ENCODE measurements at places on chromosomes 2 and 18.

GRCh38 chr18:34834897-34835296, 124.8 kb downstream of the DTNA start:
- DNase-seq, result no peak

GRCh38 chr2:237297421-237298150, 116.4 kb downstream of the COL6A3 start:
- DNase-seq, result no peak

GRCh38 chr2:29129586-29130281, 14.5 kb downstream of the CLIP4 start:
- no peak for DNase-seq

DNA sequence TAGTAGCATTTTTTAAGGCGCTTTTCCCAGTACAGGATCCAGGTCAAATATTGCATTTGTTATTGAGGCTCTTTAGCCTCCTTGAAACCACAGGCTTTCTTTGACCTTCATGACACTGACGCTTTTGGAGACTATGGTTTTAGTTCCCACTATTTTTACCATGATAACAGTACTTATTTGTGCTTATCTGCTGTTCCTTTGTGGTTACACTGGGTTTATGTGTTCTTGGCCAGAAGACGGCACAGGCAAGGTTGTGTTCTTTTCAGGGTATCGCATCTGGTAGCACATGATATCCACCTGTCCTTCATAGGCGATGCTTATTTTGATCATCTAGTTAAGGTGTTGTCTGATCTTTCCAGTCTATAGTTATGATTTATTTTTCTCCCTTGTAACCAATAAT, 16.8 kb upstream of the MBOAT2 start:
- DNase-seq, result no peak

DNA sequence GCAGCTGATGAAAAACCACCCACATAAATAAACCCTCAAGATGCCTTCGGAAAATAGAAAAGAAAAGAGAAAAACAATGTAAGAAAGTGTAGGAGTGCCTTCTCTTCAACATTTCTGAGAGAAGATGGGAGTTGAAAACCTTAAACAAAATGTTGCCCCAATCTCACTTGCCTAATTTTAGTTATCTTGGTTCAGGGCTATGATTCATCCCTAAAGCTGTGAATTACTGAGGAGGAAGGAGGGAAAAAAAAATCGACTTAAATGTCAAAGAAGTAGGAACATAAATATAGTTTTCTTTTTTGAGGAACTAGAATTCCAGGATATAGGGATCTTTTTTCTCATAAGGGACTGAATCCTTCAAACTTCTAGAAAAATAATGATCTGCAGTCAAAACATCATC, 360.3 kb downstream of the TGIF1 start:
- DNase-seq, result no peak

DNA sequence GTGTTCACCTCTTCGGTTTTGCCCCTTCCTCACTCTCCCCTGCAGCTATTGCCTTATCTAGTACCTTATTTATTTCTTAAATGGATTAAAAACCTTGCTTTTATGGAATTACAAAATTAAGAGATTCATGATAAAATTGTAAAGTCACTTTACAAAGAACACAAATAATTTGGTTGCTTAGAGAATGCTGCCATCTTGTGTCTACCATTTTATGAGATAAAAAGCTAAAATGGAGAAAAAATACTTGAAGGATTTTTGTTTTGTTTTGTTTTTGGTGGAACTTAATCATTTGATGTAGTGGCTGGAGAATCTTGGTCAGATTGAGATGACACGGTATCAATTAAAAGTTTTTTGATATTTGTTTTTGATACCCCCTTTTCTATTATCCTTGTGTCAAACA, 69.6 kb downstream of the R3HDM1 start:
- no peak for DNase-seq

- DNase-seq, result no peak
These were observed 133.4 kb upstream of the ITGA6 start for GRCh38 chr2:172293952-172294351.

DNA sequence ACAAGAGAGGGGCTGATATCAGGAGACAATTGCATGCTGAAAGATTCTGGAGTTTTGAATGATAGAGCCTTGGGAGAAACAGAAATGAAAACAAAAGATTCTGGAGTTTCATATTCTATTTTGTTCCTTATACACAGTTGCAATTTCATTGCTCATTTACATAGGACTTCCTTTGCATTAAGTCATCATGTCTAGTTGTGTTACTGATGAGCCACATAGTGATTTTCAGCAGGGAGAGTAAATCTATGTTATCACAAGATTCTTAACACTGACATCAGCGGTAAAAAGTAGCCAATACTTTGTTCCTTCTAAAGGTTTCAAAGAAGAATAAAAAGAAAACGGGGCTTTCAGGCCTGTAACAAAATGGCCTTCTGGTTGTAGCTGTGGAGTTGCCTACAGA, 7.1 kb downstream of the ADAM17 start:
- no peak for DNase-seq

DNA sequence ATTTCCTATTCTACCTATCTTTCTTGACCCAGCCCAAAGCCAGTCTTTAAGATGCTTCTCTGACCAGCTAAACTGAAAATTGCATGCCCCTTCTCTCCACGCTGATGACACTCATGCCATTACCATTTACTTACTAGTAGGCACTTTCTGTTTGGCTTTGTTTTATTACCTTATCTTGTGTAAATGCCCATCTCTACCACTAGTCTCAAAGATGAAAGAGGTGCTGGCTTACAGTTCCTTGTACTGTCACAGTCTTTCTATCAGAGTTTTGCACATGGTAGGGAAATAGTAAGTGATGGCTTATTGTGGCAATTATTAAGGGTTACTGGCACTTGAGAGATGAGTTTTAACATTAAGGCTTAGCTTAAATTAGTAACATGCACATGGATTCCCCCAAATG, 352.1 kb downstream of the RBM43 start:
- DNase-seq, result no peak

DNA sequence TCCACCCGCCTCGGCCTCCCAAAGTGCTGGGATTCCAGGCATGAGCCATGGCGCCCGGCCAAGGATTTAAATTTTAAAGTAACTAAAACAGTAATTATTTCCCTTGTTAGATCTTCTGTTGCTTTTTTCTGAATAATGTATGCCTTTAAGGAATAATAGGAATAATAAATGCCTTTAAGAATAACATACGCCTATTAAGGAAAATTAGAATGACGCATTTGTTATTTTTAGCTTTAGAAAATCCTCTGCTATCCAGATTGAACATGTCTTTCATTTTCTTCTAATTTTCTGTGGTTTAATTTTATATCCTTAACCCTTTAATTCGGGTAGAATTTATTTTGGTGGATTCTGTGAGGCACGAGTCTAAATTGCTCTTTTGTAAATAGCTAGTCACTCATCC, 23.1 kb upstream of the TMBIM1 start:
- no peak for DNase-seq

GRCh38 chr2:35891528-35891927, 464.1 kb upstream of the CRIM1 start:
- no peak for DNase-seq

DNA sequence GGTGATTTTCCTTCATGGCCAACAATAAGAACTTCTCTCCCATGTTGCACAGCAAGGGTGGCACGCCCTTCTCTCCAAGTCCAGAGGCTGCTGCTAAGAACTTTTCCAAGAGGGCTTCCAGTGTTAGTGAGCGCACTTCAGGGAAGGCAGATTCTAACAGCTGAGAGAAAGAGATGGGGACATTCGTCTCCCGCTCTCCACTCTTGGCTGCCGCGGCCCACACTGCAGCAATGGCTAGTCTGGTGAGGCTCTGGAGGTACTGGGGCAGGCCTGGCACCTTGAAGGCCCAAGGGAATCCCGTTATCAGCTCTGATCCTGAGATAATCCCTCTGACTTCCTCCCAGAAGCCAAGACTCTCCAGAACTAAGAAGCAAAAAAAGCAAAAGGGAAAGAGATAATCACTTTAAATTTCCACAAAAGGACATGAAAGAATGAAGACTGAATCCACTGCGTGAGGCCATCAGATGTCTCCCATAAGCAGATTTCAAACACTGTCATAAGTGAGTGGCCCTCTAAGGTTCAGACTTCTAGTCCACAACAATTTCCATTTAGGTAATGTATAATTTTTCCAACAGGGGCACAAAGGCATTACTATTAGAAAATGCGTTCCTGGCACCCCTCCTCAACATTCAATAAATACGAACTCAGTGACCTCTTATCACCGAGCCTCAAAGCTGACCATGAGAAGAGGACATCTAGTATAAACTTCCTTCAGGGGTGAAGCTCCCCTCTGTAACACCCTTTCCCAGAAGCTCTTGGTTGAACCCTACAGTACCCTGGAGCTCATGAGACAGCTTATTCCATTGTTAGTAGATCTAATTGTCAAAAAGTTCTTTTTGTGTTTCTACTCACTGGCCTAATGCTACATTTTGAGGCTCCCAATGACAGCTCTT, 66.7 kb upstream of the ZFP36L2 start:
- no peak for DNase-seq

DNA sequence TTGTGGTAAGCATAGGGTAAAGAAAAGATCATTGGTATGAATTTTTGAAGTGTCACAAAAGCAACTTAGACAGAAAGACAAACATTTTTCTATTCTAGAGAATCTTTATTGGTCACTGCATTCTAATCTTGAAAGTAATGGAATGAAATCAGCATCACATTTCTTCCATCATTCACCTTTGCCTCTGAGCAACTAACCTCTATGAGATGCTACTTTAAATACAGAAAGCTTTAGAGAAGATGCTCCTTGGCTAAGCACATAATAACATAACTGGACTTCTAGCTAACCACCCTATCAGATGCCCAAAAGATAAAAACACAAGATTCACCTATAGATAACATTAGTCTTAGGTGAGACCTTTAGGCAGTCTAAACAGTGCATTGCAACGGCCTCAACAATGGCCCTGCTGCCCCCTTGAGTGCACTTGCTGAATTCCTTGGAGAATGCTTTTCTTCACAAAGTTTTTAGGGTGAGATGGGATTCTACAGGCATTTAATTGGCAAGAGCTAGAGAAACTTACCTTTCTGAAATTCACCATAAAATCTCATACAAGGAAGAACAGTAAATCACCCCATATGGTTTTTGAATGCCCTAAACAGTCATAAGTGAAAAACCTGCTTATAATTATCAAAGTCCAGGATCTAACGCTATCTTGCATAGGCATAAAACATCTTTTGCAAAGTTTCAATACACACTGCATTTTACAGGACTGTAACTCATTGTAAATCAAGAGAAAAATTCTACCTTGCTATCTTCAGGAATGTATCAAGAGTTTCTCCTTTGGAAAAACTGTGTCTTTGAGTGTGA, 791.3 kb upstream of the CHAC2 start:
- no peak for DNase-seq

DNA sequence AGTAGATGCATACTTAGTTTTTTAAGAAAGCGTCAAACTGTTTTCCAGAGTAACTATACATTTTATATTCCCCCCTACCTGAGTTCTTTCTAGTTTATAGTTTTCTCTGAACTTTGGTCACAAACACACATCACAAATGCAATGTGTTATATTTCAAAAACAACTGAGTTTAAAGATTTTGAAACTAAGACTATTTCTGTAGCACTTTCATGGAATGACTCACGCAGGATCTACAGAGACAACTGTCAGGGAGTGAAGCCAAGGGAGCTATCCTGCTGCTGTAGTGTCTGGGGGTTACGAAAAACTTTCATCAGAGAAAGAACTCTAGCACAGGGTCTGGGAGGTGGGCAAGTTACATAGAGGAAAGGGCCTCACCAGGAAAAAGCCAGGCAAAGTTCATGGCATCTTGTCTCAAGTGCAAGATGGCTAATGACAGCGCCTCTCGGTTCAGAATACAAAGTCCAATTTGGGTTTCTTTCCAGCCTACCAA, 66.8 kb downstream of the UXS1 start:
- DNase-seq, result no peak

- DNase-seq, result no peak
These were observed 24.5 kb downstream of the RAB3GAP1 start for GRCh38 chr2:135076556-135076955.
